ENCODE measurements at places on chromosomes 3 and 15.

DNA sequence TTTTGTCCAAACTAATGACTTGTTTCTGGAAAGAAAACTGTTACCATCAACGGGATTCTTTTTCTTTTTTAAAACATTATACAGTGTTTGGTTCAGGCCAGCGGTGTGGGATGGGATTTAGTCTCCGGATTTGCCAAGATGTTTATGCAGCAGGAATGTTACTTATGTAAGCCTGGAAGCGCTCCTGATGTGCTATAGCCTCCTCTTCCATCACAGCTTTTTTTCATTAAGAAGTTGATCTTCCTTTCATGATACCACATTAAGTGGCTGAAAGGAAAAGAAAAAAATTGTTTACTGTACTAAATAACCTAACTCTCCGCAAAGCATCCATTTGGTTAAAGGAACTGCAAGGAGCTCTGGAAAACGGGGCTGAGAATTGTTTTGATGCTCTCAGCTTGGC lies 120.5 kb upstream of the ALDH1A3 start:
- no peak for DNase-seq

DNA sequence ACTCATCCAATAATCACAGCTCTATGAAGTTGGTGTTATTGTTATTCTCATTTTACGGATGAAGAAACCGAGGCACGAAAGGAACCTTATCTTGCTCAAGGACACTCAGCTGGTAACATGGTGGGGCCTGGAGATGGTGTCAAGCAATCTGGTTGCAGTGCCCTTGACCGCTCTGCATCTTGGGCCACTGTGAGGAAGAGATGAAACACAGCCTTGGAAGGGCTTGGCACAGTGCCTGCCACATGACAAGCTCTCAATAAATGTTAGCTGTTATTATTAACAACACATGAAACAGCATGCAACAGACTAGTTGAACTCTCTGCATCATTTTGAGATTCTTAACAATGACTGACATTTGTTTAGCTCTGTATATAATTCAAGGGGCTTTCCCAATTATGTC lies 10.1 kb upstream of the ITGA11 start:
- DNase-seq, result no peak

- DNase-seq, result no peak
These were observed 8.6 kb upstream of the ST8SIA2 start for GRCh38 chr15:92385096-92385495.

DNA sequence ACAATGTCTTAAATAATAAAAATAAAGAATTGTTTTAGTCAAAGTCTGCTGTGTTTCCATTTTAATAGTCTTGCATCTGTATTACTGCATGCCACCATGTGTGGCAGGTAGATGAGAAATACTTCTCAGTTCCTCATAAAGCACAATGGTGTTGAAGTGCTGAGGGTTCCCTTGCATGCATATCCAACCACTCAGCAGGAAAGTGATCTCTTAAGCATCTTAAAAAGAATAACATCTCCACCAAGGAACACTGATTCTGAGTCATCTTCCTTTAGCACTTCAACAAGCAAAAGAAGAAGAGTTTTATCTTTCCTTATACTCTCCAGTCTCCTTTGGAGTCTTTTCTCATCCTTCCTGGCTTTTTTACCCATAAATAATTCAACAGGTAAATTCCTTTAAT lies 602.0 kb downstream of the TBL1XR1 start:
- DNase-seq, result no peak

DNA sequence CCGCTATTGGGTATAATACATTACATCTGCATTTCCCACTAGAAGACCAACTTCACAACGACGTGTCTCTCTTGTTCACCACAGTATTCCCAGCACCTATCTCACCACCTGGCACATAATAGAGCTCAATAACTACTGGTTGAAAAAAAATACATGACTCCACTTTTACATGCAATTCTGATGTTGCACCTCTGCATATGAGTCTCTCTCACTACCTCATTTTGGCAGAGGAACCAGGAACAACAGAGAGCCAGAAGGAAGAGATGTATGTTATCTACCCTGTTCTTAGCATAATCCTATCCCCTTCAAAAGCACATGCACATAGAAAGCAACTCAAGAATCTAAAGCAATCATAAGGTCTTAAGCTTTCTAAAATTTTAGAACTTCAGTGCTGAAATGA lies 61.6 kb downstream of the SHQ1 start:
- no peak for DNase-seq

DNA sequence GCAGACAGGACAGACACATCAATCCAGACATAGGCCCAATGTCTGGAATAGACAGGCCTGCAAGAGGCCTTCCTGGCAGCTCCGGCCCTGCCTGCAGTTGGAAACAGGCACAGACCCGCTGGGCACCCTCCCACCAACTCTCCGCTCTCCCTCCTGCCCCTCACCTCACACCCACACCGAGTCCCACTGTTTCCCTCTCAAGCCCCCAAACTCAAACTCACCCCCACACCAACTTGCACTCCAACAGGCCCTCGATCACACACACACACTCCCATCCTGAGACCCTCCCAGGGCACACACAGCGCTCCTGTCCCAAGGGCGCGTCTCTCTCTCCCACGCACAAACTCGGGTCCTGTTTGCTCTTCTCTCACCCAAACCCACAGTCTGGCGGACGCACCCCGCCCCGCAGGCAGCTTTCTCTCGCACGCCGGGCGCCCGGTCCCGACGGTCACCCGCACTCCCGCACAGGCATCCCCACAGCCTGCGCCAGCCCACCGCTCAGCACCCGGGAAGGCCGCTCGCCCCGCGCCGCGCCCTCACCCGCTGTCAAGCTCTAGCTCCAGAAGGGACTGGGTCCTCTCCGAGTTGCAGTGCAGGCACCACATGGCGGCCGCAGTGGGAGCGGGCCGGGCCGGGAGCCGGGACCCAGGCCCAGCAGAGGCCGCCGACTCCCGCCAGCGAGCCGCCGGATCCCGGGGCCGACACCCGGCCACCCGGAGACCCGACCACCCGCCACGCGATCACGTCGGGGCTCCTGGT lies 106.2 kb downstream of the IQSEC1 start:
- DNase-seq, result peak; percentile 20

GRCh38 chr15:80662757-80663553 lies 32.2 kb upstream of the ABHD17C start:
- DNase-seq, result no peak

- no peak for DNase-seq
These were observed 393.3 kb downstream of the TBC1D5 start for GRCh38 chr3:17349093-17349492.

GRCh38 chr3:45035441-45036301 lies 9.6 kb downstream of the CLEC3B start:
- DNase-seq, result no peak

GRCh38 chr15:79028411-79028964 lies 62.1 kb downstream of the RASGRF1 start:
- DNase-seq, result no peak

DNA sequence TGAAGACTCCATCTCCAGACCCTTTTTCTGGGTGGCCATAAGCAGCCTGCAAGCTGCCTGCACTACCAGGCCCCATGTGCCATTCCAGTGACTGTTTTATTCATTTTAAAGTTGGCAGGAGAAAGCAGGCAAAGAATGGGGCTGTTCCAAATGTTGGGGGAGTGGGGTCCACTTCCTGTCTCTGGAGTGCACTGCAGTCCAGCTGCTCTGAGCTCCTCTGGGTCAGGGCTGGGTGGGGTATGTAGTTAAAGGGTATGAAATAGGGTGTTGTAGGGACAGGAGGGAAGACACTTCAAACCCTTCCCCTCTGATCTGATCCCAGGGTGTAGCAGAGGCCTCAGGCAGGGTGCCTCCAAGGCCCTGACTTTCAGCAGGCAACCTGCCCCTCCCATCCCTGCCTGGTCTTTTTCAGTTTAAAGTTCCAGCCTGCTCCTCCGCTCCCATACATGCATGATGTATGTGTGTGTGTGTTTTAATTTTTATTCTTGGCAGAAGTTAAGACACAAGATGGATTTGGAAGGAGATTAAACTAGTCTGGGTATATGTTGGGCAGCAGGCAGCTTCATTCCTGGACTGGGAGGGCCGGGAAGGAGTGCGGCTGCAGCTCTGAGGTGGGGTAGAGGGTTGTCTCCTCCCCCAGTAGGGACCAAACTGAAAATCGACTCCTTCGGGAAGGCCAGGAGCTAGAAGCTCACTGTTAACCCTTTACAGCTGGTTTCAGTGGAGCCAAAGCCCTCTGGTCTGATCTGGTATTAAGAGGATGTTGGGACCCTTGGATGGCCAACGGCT lies 17.3 kb downstream of the BOC start:
- no peak for DNase-seq

GRCh38 chr3:138818185-138818860 lies 16.4 kb downstream of the PIK3CB start:
- DNase-seq, result no peak

- no peak for DNase-seq
These were observed 1.9 kb upstream of the TMEM158 start for GRCh38 chr3:45227946-45228345.

DNA sequence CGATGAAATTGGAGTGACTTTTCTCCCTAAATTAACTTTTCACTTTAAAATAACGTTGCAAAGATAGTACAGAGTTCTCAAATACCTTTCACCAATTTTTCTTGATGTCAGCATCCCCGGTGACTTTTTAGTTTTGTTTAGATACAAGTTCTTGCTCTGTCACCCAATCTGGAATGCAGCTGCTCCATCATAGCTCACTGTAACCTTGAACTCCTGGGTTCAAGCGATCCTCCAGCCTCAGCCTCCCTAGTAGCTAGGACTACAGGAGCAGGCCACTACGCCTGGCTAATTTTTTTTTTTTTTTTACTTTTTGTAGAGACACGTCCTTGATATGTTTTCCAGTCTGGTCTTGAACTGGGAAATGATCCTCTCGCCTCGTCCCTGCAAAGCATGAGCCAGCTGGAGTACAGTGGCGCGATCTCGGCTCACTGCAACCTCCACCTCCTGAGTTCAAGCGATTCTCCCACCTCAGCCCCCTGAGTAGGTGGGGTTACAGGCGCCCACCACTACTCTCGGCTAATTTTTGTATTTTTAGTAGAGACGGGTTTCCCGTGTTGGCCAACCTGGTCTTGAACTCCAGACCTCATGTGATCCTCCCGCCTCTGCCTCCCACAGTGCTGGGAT lies 747 bp downstream of the NSUN3 start:
- DNase-seq, result no peak

GRCh38 chr3:58291671-58292338 lies 14.2 kb upstream of the RPP14 start:
- DNase-seq, result no peak

DNA sequence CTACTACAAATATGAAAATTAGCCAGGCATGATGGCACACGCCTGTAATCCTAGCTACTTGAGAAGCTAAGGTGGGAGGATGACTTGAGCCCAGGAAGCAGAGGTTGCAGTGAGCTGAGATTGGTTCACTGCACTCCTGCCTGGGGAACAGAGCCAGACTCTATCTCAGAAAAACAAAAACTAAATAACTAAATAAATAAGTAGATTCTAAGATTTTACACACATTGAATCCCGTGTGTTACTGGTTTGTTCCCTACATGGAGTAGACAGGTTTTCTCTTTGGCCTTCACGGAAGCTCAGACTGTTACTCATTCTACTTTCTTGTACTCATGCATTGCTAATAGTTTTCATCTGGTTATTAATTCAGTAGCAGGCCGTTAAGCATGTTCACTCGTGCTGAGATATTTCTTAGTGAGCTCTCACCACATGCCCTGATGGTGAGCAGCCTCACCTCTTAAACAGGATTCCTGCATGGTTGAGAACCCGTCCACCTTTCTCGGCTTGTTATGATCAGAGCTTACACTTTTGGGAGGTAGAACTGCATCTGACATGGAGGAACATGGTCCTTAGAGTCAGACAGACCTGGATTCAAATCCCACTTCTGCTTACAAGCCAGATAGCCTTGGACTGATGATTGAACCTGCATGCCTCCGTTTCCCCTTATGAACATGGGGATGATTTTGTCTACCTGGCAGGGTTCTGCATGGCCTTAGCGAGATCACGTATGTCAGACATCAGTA lies 49.1 kb downstream of the CMTM7 start:
- DNase-seq, result no peak

GRCh38 chr15:79212589-79213157 lies 69.8 kb upstream of the ANKRD34C start:
- no peak for DNase-seq

DNA sequence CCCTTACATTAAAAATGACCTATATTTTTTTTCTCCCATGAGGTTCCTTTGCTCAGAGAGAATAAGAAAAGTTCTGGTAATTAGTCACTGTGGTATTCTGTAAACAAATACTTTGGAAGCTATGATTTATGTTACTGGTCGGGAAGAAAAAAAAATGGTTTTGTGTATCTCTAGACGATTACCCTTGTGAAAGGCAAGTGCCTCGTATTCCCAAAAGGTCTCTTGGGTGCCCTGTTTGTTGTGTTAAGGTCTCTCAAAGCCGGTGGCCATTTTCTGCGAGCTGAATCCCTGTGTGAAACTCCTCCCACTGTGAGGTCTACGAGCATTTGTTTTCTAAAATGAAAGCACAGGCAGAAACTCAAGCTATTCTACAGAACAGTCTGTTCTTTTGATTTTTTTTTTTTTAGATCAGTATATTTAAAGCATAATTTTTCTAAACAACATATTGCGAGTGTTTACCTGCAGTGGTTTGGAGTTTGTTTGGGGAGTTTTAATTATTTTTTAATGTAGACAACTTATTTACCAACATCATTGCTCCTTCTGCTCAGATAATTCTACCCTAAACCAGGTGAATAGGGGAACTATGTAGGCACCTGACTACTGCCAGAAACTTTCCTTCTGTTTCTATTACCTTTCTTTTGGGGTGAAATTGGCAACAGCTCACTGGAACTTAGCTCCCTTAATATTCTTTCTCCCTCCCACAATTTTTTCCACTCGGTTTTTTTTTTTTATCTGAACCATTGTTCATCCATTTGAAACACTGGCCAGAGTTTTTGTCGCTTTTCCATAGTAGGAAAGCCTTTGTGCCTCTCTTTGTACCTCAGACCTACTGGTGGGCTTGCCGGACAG lies 44.0 kb downstream of the ZBTB38 start:
- DNase-seq, result peak; percentile 37

DNA sequence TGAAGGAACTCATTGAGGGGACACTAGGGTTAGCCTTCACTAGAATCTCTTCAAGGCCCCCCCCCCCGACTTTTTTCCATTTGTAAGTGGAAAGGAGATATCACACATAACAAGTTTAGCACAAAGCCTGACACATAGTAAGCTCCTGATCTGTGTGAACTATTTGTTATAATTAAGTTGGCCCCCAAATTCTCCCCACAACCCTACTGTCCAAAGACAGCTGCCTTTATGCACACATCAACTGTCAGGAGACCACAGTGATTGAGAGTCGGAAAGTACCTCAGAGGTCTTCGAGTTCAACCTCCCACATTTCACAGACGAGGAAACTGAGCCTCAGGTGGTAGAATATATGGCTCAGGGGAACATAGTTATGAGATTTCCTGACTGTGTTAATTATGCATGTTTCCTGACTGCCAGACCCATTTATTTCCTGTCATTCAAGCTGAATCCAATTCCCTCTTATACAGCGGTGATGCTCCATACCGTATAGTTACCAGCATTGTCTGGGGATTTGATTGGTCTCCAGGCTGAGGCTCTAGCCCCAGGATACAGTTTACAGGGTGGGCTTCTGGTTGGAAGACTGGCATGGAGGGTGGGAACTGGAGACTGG lies 227.4 kb upstream of the CMC1 start:
- no peak for DNase-seq

- DNase-seq, result no peak
These were observed 26.4 kb upstream of the CORO2B start for GRCh38 chr15:68552344-68552743.

Measured in stimulated activated CD4-positive, alpha-beta T cell treated with anti-CD3 and anti-CD28 coated beads, Interleukin-4, amount 100 ng/mL, for 4 hours (primary cell).